ENCODE measurements at places on chromosomes 1 and 21.

DNA sequence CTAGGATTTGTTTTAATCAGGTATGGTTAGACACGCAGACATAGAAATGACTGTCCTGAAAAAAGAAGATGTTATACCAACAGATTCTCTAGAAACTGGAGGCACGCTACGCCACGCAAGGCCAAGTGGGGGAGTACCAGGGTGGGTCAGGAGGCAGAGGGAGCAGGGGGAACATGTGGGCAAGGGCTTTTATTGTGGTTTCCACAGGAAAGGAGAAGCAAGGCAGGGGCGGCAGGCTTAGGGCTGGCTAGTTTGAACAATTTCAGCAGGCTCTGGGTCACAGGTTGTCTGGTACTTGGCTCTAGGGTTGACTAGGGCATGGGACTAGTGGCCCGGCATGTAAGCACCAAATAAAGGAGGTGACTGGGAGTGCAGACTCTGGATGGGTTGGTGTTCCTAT lies 7.2 kb downstream of the MTARC2 start:
- DNase-seq, result no peak

DNA sequence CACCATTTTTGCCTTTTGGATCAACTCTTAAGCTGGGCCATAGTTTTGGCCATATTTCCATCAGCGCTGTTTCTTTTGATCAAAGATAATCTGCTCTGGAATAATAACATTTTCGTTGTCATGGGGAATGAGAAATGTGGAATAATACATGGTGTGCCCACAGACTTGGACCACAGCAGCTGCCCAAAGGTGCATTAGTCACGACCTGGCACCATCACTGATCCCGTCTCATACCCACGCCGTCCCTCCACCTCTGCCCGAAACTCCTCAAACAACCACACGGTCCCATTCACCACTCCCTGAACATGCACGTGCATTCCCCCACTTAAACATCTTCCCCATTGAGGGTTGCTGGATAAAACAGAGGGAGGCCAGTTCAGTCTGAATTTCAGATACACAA lies 76.9 kb downstream of the SLC66A1 start:
- no peak for DNase-seq

GRCh38 chr1:89525169-89525855 lies 683 bp downstream of the LRRC8B start:
- DNase-seq, result peak; percentile 31

DNA sequence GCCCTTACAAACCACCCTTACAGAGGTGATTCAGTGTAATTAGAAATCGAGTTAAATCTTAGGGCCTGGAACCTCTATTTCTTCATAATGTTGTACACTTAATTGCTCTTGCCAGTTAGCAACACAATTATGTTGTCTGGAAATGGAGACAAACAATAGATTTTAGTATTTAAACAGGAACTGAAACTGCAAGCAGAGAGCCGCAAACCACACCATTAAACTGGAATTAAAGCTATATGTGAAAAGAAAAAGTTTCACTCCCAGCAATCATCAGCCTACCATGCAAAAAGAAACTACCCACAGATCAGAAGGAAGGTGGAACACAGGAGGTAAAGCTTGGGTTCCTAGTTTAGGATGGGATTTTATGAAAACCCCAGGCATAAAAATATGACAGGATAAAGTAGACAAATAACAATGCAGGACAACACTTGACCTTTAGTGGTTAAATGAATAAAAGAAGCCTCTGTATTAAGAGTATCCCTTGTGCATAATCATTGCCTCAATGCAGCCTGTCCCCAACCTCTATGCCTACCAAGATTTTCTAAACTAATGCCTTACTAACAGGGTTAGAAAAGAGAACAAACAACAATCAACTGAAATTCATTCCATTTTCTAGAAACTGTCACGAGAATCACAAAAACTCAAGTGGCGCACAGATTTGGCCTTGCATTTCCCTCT lies 304.3 kb upstream of the ESRRG start:
- DNase-seq, result no peak

DNA sequence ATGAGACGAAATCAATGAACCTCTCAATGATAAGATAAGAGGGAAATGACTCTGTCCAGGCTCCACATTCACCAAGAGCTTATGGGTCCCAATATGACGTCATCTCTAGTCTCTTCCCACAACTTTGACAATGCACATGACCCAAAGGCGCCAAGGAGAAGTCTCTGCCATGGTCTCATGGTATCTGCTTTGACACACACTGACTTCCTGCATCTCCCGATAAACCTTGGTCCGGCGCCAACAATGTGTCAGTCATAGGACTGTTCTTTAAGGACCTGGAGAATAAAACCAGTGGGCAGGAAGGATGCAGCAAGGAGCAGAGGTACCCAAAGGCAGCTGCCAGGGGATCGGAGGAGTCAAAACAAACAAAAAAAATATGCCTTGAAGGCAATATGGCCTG lies 46.9 kb upstream of the TMEM51 start:
- no peak for DNase-seq

- DNase-seq, result no peak
Observed at GRCh38 chr21:29873908-29874307, 65.9 kb downstream of the GRIK1 start.

DNA sequence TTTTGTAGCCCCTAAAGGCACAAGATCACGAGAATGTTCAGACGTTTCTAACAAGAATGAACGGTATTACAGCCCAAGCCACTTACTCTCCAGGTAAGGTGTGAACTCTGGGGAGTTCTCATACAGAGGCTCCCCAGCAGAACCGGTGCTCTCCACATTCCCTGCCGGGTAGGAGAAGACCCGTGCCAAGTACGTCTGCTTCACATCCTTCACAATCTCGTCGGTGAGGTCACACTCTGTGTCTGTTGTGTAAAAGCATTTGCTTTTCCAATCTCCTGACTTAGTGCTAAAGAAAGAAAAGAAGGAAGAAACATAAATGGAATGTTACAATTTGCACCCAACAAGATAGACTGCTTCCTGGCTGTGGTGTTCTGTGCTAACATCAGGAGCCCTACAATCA lies 5.7 kb downstream of the F3 start:
- DNase-seq, result no peak

DNA sequence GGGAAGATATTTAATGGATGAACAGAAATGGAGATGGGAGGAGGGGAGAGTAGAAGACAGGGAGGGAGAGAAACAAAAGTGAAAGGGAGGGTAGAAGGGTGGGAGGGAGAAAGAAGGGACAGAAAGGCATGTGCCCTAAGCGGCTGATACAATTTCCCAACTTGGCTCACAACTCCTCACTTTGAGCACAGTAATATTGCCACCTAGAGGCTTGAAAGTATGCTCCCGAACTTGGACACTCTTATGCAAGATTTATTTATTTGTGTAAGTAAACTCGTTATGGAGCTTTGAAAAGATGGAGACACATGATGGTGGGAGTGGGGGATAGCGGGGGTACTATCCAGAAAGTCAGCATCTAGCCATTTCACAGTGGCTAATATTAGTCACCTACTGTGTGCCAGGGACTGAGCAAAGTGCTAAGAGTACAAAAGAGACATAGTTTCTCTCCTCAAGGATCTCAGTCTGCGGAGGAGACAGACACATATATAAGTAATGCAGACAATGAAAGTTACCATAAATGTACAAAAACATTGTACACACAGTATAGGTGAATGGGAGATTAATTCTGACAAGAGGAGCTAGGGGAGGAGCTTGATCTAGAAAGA lies 189.7 kb downstream of the SEC16B start:
- DNase-seq, result peak; percentile 29

- peak; percentile 82 for DNase-seq
Observed at GRCh38 chr1:7300893-7301663, 470.0 kb upstream of the VAMP3 start.

DNA sequence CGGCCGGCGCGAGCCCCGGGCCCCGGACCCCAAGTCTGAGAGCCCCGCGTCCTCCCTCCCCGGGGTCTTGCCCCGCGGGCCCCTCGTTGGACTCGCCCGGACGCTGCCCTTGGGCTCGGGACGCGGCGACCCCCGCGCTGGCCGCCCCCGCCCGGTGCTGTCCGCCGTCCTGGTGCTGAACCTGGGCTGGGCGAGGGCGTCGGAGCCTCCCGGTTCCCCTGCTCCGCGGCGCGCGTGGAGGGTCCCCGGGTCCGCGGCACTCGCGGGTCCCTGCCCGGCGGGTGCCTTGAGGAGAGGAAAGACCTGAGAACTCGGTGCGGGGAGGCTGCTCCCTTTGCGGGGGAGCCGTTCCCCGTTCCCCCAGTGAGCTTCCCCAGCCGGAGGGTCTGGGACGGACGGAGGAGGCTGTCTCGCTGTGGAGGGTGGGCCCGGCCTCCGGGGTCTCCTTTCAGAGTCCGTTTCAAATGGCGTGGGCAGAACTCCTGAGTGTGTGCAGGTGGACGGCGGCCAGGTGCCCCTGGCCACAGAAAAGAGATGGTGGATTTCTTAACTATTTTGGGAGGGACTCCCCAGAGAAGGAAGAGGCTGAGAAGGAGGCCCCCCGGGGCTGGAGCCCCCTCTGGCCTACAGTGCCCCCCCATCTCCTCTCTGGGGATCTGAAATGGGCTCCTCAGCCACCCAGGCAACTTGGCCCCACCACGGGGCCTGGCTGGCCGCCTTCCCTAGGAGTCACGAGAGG lies 595 bp downstream of the GABRD start:
- DNase-seq, result no peak

- peak; percentile 58 for DNase-seq
Observed at GRCh38 chr1:92749024-92749634, 35.8 kb downstream of the EVI5 start.

GRCh38 chr1:200108659-200109058 lies 81.1 kb downstream of the NR5A2 start:
- DNase-seq, result no peak

DNA sequence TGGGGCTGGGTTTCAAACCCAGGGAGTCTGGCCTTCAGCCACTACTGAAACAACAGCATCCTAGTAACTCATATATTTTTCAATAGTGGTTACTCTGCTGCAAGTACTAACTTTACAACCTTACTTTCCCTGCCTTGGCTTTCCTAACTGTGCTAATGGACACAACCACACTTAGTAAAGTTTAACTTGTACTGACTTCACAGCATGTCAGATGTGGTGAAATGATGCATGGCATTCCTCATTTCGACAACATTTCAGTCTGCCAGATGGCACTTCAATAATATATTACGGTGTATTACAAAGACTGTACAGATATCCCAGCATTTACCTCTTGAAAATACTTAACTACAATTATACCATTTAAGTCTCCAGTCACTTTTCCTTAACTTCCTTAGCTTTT lies 27.8 kb downstream of the LRRC7 start:
- no peak for DNase-seq

DNA sequence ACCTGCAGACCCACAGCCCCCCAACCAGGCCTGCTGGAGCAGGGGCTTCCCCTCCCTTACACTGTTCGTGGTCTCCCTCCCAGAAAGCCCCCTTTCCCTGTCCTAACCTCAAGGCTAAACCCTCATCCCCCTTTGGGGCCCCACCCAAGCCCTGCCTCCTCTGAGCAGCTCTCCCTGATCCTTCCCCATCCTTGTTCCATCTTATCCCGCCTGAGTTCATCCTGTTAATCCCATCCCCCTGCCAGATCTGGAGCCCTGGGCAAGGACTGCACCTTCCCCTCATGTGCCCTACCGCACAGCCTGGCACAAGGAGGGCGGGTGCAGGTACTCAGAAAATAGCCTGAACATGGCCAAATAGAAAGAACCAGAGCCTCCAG lies 6.9 kb upstream of the TNNT2 start:
- DNase-seq, result no peak

DNA sequence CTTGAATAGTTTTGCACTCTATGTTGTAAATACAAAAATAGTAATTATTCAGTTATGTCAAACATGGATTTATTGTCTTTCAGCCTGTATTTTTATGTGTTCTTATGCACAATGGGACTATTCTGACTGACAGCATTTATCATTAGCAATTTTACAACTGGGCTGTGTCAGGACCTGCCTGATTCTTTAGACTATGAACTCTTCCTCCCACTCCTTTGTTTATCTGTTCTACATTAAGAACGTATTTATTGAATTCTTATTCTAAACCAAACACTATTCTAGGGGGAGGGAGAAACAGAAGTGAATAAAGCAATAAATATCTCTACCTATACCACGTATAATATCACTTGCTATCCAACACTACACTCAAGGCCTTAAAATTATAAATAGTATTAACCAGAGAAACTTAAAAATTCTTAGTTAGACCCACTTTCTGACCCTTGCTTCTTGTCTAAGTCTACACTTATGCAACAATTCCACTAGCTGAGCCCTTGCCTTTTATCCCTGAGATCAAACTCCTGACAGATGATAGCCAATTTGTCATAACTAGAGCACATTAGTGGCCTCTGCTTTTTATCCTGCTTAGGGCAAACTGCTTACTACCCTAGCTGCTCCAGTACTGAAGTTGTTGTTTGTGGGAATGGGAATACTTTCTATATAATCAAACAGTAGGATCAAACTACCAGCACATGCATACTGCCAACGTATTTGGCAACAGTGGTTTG lies 494.3 kb downstream of the BRINP3 start:
- no peak for DNase-seq

- no peak for DNase-seq
Observed at GRCh38 chr1:212699625-212700222, at the start of gene BATF3. BATF3 (minus strand) TSS chr1:212699840; CDS start chr1:212699762, 78 bp downstream.

GRCh38 chr21:41086569-41086968 lies 81.4 kb upstream of the BACE2 start:
- no peak for DNase-seq

DNA sequence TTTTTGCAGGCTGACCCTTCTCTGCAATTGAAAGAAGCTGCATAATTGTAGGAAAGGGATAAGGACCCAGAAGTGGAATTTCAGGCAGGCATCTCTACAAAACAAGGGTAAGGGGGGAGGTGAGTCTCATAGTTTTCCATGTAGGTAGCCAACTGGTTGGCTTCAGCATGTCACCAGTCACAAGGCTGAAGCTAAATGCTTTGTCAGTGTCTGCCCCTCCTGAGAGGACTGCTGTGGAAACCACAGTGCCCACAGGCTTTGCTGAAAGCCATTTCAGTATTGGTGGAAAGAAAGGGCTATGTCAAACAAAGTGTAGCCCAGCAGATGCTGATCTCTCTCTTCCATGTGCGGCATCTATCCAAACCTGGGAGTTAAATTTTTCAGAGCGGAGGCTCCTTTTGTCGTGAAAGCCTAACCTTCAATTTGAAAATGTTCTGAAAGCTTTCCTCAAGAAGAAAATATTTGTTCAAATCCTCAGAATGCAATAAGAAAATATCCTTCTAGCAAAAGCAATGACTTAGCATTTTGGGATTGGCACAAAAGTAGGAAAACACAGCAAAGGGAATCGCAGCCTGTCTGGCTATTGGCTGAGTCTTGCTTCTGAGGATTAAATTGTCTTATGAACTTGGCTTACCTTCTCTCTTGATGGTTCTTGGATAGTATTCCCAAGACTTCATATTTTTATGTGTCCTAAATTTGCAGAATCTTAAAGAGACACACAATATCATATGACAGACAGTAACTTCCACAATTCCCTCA lies 591.7 kb downstream of the PLPP3 start:
- DNase-seq, result no peak

DNA sequence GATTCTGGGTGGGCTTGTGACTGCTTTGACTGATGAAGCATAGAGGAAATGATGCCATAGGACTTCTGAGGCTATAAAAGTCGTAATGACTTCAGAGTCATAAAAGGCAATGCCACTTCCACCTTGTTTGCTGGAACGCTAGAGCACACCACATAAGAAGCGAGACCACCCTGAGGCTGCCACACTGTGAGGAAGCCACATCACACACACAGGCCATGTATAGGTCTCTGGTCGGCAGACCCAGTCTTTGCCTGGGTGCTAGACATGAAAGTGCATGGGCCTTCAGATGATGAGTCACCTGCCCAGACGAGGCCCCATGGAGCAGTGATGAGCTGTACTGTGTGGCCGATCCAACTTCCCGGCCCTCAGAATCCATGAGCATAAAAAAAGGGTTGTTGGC lies 14.2 kb upstream of the KANK4 start:
- DNase-seq, result no peak
